ENCODE measurements at places on chromosomes 13 and 19. TPM values are rescaled to one million over a fixed set of nuclear protein-coding genes. Genes with fewer than 3 reads are reported as not detected.

CADM4 gene
- total RNA-seq, result 0.36 TPM

DNA sequence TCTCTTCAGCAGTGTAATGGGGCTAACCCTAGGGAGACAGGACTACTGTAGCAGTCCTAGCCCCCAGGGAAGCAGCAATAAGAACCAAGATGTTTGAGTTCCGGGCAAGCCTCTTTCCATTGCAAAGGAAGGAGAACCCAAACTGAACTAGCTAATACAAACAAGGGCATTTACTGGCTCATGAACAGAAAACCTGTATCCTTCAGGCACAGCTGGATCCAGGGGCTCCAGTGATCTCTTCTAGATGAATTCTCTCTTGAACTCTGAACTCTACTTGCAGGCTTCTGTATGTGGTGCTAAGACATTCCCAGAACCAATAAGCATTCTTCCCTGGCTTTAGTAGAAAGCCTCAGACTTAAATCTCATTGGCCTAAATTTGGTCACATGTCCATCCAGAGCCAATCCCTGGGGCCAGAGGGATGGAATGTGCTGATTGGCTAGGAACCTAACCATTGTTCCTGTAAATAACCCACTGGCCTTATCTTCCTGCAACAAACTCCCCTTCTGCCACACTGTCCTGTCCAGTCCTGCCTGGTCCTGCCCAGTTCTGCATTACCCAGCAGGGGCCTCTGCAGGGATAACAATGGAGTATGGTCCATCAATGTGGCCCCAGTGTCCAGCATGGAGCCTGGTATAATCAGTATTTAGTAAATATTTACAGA, 3.9 kb upstream of the PODNL1 start:
- no peak for DNase-seq

DACT3 gene
- total RNA-seq, result 0.42 TPM

DNA sequence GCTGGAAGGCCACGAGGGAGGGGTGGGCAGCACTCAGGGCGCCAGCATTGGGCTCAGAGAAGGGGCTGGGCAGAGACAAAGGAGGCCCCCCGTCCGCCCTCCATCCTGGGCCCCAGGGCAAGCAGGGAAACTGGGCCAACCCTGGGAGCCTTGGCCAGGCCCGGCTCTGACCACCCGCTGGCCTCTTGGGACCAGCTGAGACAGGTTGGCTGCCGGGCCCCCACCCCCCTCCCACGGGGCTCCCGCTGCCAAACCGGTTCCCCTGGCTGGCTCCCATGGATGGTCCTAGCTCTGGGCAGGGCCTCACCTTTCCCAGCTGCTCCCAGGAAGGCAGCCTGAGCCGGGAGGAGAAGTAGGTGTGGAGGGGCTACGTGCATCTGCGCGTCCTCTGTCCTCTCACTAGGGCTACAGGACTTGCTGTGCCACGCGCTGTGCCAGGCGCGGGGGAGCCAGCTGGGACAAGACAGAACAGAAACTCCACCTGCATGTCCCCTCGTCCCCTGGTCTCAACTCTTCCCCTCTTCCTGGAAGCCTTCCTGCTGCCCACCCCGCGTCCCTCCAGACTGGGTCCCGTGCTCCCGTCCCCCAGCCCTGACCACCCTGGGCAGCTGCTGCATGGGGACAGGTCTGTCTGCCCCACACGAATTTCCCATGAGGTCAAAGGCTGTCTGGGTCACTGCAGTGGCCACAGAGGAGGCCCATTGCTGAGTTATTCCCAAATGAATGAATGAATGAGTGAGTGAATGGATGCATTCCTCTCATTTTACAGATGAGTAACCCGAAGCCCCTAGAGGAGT, 29.1 kb upstream of the NCCRP1 start:
- no peak for DNase-seq

- peak; percentile 10 for DNase-seq
Measured at GRCh38 chr13:111387026-111387871, 66.8 kb downstream of the TEX29 start.

GRCh38 chr13:106500445-106500844, 35.0 kb downstream of the EFNB2 start:
- no peak for DNase-seq

MBD3L2 gene
- not detected for total RNA-seq

ZNF497 gene
- 1.7 TPM for total RNA-seq

GRCh38 chr13:52395704-52396103, 10.3 kb downstream of the THSD1 start:
- DNase-seq, result no peak

DNA sequence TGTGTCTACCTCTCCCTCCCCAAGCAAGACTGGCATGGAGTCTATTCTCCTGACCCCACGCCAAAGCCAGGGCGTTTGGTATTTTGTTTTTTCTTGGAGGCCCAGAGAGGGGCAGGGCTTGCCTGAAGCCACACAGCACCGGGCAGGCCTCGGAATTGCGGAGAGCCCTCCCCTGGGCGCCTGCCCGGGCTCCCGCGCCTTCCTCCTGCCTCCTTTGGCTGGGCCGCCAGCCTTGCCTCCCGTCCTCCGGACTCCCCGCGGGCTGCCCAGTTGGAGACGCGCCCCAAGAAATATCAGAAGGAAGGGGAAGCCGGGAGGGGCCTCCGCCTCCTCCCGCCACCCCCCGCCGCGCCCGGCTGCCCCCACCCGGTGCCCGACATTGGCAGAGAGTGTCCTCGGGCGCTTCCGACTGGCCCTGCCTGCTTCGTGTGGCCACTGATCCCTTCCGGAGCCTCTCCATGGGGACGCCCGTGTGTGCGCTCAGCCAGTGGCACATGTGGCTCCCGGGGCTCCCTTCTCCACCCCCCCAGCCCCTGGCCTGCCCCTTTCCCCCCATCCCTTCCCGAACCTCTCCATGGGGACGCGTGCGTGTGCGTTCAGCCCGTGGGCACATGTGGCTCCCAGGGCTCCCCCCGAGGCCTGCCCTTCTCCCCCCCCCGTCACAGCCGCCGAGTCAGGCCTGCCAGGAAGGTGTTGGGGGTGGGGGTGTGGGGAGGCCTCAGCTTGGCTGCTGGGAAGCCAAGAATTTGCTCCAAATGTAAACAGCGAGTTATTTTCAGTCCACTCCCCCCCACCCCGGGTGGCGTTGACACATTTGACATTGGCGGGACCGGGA, 37.3 kb downstream of the NFIC start:
- DNase-seq, result no peak

DNA sequence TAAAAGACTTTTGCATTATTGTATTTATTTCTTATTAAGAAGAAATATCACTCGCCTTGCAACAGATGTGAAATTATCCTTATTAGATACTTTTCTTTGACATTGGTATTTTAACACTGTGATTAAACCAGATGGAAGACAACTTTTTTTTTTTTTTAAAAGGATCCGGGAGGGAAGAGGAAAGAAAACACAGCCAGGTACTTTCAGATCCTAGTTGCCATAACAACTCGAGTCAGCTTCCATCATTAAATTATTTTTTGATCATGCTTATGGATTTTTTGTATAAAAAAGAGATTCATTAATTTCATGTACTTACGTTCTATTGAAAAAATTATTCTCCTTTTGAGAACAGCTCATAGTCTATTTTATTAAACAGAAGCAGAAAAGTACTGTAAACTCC, 515.7 kb downstream of the TBC1D4 start:
- no peak for DNase-seq

ZNF534 gene
- not detected for total RNA-seq

DNA sequence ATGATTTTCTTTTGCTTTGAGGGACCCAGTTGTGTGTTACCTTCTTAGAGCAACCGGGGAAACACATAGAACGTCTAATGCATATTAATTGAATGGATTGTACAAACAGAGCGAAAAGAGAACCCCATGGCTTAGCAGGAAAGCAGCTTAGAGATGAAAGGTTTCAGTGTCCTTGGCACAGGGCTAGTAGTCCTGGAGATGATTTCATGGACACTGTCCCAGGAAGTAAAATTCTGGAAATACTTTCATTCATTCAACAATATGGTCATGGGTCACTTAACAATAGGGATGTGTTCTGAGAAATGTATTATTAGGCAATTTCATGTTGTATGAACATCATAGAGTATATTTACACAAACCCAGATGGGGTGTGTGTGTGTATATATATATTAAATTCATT, 9.7 kb upstream of the FUT2 start:
- DNase-seq, result no peak

- DNase-seq, result no peak
Measured at GRCh38 chr19:28316464-28316863, 896.5 kb downstream of the UQCRFS1 start.

DNA sequence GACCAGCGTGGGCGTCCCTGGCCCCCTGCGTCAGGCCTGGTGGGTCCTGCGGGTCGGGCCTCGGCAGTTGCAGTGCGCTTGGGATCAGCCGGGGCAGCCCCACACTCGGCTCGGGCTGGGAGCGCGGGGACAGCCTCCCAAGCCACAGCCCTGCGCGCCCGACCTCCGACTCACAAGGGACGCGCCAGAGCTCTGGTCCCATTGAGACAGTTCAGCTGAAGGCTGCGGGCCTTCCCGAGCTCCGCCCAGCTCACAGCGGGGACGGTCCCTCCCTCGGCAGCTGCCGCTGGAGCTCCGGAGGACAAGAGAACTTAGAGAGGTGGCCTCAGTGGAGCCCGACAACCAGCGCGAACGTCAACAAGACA, 45.7 kb upstream of the ZNF730 start:
- peak; percentile 31 for DNase-seq

- no peak for DNase-seq
Measured at GRCh38 chr19:1489463-1490310, 463 bp downstream of the PCSK4 start.

- DNase-seq, result no peak
Measured at GRCh38 chr13:50366488-50367174, 351.4 kb downstream of the KCNRG start.

CAPN12 gene
- 22.7 TPM for total RNA-seq

DNA sequence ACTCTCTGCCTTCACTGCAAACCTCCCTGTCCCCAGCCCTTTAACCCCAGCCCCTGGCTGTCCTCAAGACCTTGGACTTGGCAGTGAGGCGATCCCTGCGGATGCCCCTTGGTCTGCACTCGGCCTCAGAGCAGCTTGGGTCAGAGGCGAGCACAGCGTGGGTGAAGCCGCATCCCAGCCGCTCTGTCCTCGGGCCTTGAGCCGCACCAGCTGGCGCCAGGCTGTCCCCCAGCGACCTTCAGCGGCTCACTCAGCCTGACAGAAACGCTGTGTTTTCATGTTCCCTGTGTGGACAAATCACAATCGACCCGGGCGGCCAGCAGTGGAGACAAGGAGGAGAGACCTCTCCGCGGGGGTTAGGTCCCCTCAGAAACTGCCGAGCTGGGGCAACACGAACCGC, 52.0 kb downstream of the GNG7 start:
- no peak for DNase-seq

GRCh38 chr19:1066251-1066747, 668 bp upstream of the ARHGAP45 start:
- peak; percentile 42 for DNase-seq

- peak; percentile 51 for DNase-seq
Measured at GRCh38 chr19:46265217-46265828, 31.5 kb upstream of the HIF3A start.

DNA sequence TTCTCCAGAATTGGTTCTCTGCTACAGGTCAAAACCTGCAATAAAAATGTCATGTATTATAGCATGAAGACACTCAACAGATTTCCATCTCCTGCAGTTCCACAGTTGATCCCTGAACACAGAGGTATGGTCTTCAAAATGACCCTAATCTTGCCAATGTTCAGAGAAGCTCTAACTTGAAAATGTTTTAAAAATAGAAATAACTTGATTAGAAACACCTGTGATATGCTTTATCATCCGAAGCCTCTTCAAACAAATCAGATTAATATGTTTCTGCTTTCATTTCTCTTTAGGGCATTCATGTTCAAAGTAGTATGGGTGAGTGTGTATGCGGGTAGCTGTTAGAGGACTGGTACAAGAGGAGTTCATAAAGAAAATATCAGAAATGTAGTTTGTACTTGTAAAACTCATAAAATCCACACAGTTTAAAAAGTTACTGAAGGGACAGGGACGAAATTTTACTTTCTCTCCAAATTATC, 60.4 kb downstream of the KCNRG start:
- no peak for DNase-seq

GRCh38 chr13:112818040-112818697, 128.3 kb downstream of the ATP11A start:
- no peak for DNase-seq

DNA sequence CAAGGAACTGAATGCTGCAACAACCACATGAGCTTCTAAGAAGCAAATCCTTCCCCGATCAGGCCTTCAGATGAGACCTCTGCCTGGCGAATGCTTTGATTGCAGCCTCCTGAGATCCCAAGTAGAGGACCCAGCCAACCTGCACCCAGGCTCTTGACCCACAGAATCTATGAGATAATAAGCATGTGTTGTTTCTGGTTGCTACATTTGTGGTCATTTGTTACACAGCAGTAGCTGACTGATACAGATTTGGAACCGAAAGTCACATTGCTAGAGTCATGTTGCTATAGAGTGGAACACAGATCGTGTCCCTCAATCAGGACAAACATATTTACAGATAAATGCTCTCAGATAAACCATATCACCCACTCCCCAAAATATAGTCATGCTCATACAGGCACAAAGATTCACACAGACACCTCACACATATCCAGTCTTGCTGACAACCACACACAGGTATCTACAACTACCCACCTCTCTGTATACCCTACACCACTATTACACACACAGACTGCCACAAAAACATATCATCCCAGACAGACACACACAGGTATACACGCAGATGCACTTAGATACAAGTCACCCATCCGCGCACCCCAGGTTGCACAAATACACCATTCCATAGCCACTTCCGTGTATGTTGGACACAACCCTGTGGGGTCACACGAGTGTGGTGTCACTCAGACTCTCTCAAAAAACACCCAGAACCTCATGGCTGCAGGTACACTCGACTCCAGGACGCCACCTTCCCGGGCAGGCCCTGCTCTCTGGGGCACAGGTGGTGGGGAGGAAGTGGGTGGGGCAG, 5.5 kb downstream of the DIRAS1 start:
- no peak for DNase-seq

TBXA2R gene
- 1.7 TPM for total RNA-seq

- DNase-seq, result no peak
Measured at GRCh38 chr13:43021926-43022670, 1.3 kb upstream of the DNAJC15 start.

DNA sequence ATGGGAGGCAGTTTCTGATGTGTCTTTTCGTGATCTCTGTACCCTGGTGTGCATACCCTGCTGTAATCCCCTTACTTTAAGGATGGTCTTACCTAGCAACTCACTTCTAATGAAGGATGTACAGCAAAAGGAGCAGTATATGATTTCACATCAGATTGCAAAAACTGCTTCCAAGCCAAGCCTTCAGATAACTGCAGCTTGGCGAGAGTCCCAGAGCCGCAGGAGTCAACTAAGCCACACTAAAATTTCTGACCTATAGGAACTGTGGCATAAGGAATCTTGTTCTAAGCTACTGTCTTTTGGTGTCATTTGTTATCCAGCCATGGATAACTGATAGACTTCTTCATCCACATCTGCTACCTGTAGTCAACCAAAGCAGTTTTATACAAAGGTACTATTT, 496.7 kb downstream of the GPC6 start:
- DNase-seq, result no peak

DNA sequence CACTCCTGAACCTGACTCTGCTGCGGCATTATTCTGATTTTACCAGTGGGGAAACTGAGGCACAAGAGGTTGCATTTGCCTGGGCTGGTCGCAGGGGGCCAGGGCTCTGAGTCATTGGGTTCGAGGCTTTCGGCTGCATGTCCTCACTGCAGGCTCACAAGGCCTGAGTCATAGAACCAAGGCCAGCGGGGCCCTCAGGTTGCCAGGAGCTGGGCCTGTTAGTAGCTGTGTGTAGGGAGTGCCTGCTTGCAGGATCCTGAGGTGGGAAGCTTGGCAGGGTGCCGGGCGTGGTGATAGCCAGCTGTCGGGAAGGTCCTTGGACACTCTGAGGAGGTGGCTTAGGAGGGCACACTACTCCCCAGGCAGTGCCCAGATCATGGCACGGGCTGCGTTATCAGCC, 21.6 kb upstream of the F2RL3 start:
- no peak for DNase-seq

CYTH2 gene
- 57.6 TPM for total RNA-seq

Measured in activated naive CD8-positive, alpha-beta T cell treated with anti-CD3 and anti-CD28 coated beads, Interleukin-2, amount 10 ng/mL, durations not matched to agents 7 days and 5 days (primary cell).